IPS DF 19.7 (cell line): ENCODE measurements at places on chromosomes 16 and 17.

GRCh38 chr17:18968945-18969887, 17.3 kb downstream of the SLC5A10 start:
- no peak for DNase-seq

DNA sequence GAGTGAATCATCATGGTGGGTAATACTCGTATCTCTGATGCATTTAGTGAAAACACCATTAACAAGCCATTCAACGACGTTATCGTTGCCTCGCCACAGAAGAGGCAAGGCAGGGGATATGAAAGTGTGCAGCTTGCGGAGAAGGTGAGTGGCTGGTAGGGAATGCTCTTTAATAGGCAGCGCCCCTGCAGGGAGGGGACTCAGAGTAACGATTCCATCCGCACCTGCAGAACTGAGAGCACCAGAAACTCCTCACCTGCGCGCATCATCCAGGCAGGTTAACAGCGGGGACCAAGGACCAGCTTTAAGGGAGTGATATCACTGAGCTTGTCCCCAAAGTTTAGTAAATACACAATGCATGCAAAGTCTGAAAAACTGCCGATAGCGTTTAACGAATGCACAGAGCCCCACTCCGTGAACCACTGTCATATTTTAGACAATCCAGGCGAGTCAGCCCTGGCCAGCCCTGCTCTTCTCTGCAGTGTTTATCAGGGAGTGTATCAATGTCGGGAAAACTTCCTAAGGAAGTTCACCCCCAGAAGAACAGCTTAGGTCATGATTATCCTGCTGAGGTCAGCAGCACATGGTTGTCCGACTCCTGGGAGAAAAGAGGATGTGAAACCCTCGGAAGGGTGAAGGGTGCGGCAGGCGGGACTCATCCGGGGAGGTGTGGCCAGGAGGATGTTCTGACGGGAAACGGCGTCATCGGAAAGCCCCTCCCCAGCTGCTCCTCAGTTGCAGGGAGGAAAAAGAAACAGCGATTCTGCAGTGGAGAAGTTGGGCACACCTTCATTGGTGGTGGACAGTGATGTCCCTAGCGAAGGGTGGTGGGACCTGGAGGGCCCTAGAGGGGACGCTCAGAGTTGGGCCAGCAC, 68.5 kb upstream of the DNAH17 start:
- DNase-seq: no peak

DNA sequence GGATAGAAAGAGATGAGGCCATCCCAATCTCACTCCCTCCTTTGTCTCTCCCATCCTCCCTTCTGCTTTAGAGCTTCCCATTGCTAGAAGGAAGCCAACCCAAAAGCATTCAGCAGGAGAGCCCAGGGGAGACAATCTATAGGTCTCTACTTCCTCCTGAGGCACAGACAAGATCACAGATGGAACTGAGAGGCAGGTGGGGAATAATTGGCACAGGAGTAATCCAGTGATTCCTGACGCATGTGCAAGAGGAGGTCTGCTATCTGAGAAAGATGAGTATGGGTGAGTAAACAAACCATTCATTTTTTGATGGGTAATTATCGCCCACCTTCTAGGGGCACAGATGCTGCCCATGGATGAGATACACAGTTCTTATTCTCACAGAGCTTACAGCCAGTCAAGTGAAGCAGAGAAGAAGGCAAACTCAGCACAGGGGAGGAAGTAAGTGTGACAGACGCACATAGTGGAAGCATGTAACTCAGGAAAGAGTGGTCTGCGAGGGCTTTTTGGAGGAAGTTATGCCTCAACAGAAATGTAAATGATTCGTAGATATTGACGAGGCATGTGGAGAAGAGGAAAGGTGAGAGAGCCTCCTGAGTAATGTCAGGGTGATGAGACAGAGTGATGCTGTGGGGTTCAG, 88.9 kb upstream of the HLF start:
- DNase-seq: no peak

DNA sequence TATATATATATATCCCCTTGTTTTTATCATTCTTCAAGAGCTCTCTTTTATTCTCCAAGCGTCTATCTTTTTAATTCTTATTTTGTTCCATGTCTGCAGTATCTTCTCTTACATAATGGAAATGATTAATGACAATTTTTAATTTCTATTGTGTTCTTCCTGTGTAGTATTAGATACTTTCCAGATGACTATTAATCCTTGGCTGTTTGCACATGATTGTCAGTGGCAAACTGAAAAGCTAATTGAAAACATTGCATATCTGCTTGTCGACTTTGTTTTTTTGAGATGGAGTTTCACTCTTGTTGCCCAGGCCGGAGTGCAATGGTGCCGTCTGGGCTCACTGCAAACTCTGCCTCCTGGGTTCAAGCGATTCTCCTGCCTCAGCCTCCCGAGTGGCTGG, 124.7 kb downstream of the BCAS3 start:
- no peak for DNase-seq

- no peak for DNase-seq
Measured at GRCh38 chr17:52297230-52298010, 138.9 kb upstream of the CA10 start.

- no peak for DNase-seq
Measured at GRCh38 chr16:8773537-8773936, 23.9 kb downstream of the TMEM186 start.

GRCh38 chr17:49573510-49574322, 2.0 kb upstream of the NXPH3 start:
- DNase-seq: no peak

- no peak for DNase-seq
Measured at GRCh38 chr17:27413315-27413714, 42.9 kb upstream of the KSR1 start.

DNA sequence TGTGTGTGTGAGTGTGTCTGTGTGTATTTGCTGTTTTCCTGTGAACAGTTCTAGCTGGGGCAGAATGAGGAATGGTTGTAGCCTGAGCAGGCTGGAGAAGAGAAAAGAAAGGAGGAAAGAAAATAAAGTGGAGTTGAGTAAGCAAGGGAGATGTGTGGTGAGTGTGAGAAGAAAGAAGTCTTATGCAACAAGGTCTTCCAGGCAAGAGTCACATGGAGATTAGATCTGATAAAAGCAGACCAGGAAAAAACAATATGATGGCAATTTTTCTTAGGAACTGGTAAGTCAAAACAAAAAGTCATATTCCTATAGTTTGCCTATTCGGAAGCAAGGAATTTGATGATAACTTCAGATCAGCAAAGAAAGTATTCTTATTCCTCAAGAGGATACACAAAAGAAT, 125.0 kb downstream of the HS3ST3A1 start:
- DNase-seq: no peak

GRCh38 chr16:78290872-78291591, 191.6 kb downstream of the WWOX start:
- DNase-seq: no peak

GRCh38 chr17:29205047-29205446, 24.8 kb upstream of the MYO18A start:
- DNase-seq: no peak

GRCh38 chr17:28554565-28554964, 2.1 kb upstream of the UNC119 start:
- DNase-seq: no peak

GRCh38 chr16:983044-984030, 1.8 kb downstream of the SOX8 start:
- DNase-seq: no peak

DNA sequence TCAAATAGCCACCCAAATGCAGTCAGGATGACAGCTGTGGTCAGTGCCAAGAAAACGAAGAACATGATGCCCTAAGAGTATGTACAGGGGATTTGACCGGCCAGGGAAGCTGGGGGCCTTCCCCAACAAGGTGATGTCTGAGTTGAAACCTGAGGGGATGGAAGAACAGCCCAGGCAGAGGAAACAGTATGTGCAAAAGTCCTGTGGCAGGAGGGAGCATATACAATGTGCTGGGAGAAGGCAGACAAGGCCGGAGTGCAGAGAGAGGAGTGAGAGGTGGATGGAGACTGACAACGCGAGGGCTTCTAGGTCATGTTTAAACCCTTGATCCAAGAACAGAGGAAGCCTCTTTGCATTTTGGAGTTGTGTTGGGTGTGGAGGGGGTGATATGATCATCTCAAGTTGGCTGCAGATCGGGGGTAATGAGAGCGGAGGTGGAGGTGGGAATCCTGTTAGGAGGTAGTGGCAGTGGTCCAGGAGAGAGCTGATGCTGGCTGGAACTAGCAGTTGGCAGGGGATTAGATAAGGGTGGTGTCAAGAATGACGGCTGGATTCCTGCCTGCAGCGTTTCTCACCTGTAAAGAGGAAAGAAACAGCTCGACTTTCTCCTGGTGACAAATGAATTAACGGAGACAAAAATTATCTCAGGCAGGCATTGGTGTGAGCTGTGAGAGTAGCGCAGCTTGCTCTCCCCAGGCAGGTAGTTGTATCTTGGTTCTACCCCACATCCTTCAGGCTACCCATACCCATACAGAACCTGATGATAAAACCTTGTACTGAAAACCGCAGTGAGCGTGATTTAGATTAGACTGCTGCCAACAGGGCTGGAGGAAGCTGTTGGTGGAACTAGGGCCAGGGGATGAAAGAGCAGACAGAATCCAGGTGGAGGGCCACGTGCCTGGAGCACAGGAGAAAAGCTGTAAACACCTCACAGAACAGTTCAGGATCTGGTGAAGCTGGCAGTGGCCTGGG, 37.2 kb upstream of the NGFR start:
- DNase-seq: no peak

DNA sequence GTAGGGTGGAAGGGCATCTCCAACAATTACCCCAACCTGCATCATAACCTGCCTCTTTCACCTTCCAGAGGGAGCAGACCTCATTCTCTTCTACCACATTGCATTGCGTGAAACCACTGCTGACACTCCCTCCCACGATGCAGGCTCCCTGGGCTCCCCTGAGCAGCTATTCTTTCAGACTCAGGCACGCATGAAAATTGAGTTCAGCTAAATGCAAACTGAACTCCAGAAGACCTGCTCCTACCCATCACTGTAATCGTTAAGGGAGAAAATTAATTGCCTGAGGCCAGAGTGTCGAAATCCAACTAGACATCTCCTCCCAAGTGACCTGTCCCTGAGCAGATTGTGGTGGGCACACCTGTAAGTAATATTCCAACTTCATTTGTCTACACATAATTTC, 186.0 kb downstream of the GRIN2A start:
- DNase-seq: no peak

GRCh38 chr17:64732336-64733006, 70.4 kb upstream of the SMURF2 start:
- no peak for DNase-seq

DNA sequence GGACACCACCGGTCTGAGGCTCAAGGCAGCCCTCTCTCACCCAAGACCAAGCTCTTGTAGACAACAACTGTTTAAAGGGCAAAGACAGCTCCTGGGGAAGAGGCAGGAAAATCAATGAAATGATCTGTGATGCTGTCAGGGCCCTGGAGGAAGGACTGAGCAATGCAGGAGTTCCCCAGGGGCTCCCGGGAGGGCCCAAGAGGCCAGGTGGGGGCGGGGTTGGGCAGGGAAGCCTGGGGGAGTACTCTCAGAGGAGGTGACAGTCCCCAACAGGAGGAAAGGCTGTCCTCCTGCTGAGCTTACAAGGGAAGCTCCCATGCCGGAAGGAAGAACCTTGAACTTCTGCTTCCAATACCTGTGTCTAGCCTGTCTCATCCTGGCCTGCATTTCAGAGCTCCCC, 8.3 kb upstream of the NOS2 start:
- DNase-seq: no peak

DNA sequence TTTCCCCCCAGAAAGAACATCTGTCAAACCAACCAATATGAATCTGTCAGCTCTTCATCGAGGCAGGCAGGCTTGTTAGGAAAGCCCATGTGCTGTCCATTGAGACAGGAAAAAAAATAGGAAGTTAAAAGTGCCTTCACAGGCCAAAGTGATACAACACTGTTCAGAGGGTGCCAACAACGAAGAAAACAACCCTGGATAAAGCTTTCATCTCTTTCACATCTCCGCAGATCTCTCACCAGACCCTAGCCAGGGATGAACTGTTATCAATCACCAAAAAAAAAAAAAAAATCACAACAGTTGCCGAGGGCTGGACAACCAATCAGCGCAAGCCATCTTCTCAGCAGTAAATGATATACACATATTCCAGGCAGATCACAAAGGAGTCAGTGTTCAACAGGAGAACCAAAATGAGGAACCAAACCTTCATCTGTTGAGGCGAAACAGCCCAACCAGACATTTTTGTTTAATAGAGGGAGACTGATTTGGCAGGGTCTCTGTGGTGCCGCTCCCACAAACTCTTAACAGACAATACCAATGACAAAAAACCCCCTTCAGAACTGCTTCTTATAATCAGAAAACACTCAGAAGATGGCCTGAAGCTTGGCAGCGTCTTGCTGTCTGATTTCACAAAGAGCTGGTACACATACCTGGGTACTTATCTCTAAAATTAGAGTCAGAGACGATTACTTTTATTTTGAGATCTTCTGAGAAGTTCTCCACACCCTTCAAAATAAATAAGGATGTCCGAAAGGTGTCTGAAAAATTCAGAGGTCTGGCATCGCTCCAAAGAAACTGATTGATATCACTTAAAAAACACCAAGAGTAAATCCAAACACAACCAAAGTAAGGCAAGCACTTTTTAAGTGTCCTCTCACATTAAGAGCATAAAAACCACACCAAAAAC, 1.8 kb downstream of the MAP3K14 start:
- DNase-seq: no peak

DNA sequence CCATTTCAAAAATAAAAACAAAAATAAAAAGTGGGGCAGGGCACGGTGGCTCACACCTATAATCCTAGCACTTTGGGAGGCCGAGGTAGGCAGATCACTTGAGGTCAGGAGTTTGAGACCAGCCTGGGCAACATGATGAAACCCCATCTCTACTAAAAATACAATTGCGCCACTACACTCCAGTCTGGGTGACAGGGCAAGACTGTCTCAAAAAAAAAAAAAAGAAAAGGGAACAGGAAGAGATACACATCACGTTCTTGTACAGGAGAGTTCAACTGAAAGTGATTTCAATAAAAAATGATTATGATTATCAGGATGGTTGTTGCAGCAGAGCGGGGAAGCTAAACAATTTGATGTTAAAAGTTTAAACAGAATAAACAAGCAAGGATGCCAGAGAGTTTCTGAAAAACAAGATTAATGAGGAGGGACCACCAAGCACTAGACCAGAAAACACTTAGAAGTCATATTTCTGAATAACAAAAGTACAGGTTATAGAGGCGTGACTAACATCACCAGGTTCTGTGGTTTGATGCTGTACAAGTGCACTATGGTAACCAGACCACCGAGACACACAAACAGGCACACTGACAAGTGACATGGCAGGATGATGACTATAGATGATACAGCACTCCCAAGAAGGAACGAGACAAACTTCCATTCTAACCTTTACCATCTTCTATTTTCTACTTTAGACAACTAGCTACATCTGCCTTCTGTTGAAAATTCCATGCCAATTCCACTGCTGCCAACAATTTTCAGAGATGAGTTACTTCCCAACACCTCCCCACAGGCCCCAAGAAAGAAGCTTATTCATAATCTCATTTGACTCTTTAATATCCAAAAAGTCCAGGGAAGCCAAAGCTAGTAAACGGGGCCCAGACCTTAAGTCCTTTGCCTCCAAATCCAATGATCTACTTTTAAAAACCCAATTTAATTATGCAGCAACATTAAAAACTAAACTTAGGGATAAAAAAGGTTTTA, 11.8 kb downstream of the DNAJA2 start:
- no peak for DNase-seq

- no peak for DNase-seq
Measured at GRCh38 chr17:7367918-7368598, 12.8 kb upstream of the TNK1 start.

GRCh38 chr16:48232493-48233040, 11.5 kb upstream of the LONP2 start:
- no peak for DNase-seq
